ENCODE measurements at places on chromosomes 11 and 22.
A peak's percentile ranks its signal among the peaks of the same experiment; 100 is the strongest.

- DNase-seq: no peak
- no peaks in the 10 kb centered on the region for H3K36me3 ChIP-seq
- no peak within 1 kb of the TSS for H3K4me3 ChIP-seq
- H3K27ac ChIP-seq: no peak within 1 kb of the TSS
- H3K4me1 ChIP-seq: peaks cover 17% of the 10 kb centered on the region
Observed at GRCh38 chr11:111514216-111515031, at the start of gene HOATZ. Gene HOATZ (plus strand): TSS chr11:111514778. CDS start chr11:111514785, 7 bp downstream.

DNA sequence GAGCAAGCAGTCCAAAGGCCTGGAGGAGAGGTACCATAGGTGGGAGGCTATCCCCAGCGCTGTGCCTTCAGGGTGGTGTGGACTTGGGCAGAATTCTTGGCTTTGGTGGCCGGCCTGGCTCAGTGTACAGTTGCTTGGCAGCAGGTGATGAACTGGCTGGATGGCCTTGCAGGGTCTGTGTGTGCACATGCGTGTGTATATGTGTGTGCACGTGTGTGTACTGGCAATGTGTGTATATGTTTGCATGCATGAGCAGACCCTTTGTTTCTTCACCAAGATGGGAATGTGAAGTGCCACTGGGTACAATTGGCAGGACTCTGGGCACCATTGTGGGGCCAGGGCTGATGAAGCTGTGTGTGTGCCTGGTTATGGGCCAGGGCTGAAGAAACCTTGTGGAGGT is 53.0 kb downstream of the CEP164 start:
- no peak overlapping the region for H3K27ac ChIP-seq
- H3K36me3 ChIP-seq: no peaks in the 10 kb centered on the region
- peak; percentile 55 for DNase-seq

DNA sequence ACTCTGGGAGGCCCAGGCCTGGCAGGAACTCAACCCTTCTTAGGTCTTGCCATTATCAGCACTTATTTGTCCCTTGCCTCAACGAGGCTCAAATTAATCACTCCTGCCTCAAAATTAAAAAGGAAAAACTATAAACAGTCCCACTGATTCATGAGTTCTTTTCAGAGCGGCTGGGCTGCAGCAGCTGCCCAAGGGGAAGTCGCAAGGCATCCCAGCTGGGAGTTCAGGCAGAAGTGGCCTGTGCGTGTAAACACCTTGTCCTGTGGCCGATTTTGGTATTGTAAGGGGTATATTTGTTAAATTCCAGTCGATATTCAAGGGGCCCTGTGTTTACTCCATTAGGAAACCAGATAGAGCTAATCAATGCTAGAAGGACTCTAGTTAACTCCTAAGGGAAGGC is 213.9 kb upstream of the CADM1 start:
- H3K36me3 ChIP-seq: no peaks in the 10 kb centered on the region
- peaks cover 5% of the 10 kb centered on the region for H3K27me3 ChIP-seq
- no peak for DNase-seq
- H3K4me3 ChIP-seq: no peak overlapping the region

- H3K4me3 ChIP-seq: no peak overlapping the region
- H3K27ac ChIP-seq: no peak overlapping the region
- H3K4me1 ChIP-seq: peaks cover 14% of the 10 kb centered on the region
- no peaks in the 10 kb centered on the region for H3K27me3 ChIP-seq
- DNase-seq: no peak
- H3K36me3 ChIP-seq: no peaks in the 10 kb centered on the region
Observed at GRCh38 chr11:2835296-2835695, 50.3 kb downstream of the CDKN1C start.

GRCh38 chr11:111409915-111410314 is 30.8 kb upstream of the POU2AF1 start:
- H3K4me1 ChIP-seq: no peaks in the 10 kb centered on the region
- no peaks in the 10 kb centered on the region for H3K36me3 ChIP-seq
- no peak overlapping the region for H3K4me3 ChIP-seq

- no peak overlapping the region for H3K27ac ChIP-seq
- H3K27me3 ChIP-seq: no peaks in the 10 kb centered on the region
- H3K4me1 ChIP-seq: peaks cover 21% of the 10 kb centered on the region
- no peak for DNase-seq
- H3K4me3 ChIP-seq: no peak overlapping the region
Observed at GRCh38 chr22:28232204-28232603, 313.1 kb upstream of the PITPNB start.

- H3K4me1 ChIP-seq: no peaks in the 10 kb centered on the region
- no peaks in the 10 kb centered on the region for H3K27me3 ChIP-seq
- H3K36me3 ChIP-seq: no peaks in the 10 kb centered on the region
- H3K27ac ChIP-seq: no peak overlapping the region
Observed at GRCh38 chr11:15707971-15708370, 593.2 kb downstream of the INSC start.

- DNase-seq: no peak
- H3K27me3 ChIP-seq: no peaks in the 10 kb centered on the region
- no peak overlapping the region for H3K4me3 ChIP-seq
- H3K27ac ChIP-seq: no peak overlapping the region
- H3K4me1 ChIP-seq: no peaks in the 10 kb centered on the region
Observed at GRCh38 chr11:125275905-125276618, 111.5 kb downstream of the PKNOX2 start.

- peaks cover 34% of the 10 kb centered on the region for H3K36me3 ChIP-seq
- H3K27me3 ChIP-seq: no peaks in the 10 kb centered on the region
- H3K27ac ChIP-seq: peak overlapping the region; percentile 97
- H3K4me1 ChIP-seq: no peaks in the 10 kb centered on the region
- DNase-seq: no peak
- H3K4me3 ChIP-seq: peak overlapping the region; percentile 90
Observed at GRCh38 chr11:62725646-62726045, 1.6 kb downstream of the HNRNPUL2 start.

DNA sequence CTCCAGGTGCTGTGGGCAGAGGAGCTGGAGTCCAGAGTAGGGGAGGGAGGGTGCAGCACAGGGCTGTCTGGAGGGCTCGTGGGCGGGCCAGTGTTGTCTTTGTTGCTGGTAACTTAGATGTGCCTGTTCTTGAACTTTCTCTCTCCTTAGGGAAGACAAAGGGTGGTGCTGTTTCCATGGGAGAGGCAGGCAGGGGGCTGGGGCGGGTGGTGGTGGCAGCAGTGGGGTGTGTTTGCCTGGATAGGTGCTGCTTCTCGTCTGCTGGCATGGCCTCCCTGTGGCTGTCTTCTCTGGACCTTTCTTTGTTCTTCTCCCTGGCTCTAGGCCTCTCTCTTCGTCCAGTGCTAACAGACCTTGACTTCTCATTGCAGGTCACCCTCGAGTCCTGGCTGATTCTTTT is 8.5 kb downstream of the SIDT2 start:
- no peak overlapping the region for H3K4me3 ChIP-seq
- H3K27me3 ChIP-seq: no peaks in the 10 kb centered on the region
- no peak overlapping the region for H3K27ac ChIP-seq
- DNase-seq: peak; percentile 42

DNA sequence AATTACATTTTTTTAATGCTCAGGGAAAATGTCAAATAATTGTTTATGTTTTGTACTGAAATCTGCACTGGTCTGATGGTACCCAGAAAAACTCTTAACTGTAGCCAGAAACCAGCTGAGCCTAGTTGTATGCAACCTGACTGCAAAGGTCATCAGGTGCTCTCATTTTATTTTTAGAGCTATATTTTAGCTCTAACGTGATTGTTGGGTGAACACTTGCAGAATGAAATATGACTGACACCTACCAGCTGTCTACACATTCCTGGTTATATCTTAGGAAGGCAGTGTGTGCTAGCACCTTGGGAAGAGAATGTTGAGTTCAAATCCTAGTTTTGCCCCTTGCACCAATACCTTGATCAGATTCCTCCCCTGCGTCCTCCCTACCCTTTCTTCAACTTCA is 23.6 kb downstream of the PTPRJ start:
- no peaks in the 10 kb centered on the region for H3K27me3 ChIP-seq
- H3K36me3 ChIP-seq: no peaks in the 10 kb centered on the region
- no peak for DNase-seq
- no peak overlapping the region for H3K27ac ChIP-seq
- peaks cover 58% of the 10 kb centered on the region for H3K4me1 ChIP-seq

- H3K27me3 ChIP-seq: no peaks in the 10 kb centered on the region
- no peaks in the 10 kb centered on the region for H3K36me3 ChIP-seq
- no peak overlapping the region for H3K4me3 ChIP-seq
- no peak overlapping the region for H3K27ac ChIP-seq
- no peaks in the 10 kb centered on the region for H3K4me1 ChIP-seq
Observed at GRCh38 chr11:29159552-29160465, 857.0 kb downstream of the KCNA4 start.

DNA sequence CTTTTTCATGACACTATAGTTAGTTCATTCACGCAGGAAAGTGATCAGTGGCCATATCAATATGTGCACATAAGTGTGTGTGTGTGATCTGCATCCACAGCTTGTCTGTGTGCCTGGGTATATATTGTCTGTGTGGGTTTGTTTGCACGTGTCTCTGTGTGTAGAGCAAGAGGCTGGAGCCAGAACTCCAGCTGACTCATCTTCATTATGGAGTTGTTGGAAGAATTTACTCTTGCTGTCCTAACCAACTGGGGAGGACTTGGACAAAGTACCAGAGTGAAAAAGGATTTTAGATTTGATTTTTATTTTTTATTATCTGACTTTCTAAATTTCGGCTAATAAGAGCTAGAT is 63.9 kb downstream of the TP53I11 start:
- H3K27ac ChIP-seq: peak overlapping the region; percentile 69
- H3K4me1 ChIP-seq: no peaks in the 10 kb centered on the region
- H3K4me3 ChIP-seq: no peak overlapping the region
- no peaks in the 10 kb centered on the region for H3K27me3 ChIP-seq
- no peaks in the 10 kb centered on the region for H3K36me3 ChIP-seq

DNA sequence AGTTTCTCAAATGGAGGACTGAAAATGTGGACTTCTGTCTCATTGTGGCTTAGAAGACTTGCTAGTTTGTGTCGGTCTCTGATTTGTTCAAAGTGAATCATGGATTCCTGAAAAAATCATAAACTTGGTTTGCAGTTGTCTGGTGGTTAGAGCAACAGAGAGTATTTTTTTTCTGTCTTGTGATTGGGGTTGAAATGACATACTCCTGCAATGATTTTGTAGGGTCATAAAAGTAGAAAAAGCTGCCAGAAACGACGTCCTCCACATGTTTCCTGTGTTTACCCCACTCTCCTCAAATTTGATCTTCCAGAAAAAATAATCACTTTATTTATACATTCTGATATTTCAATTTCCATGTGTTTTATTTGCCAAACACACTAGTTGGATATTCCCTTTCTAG is 219.2 kb upstream of the PGR start:
- no peaks in the 10 kb centered on the region for H3K36me3 ChIP-seq
- no peak overlapping the region for H3K27ac ChIP-seq
- DNase-seq: no peak
- H3K4me1 ChIP-seq: no peaks in the 10 kb centered on the region
- H3K4me3 ChIP-seq: no peak overlapping the region

DNA sequence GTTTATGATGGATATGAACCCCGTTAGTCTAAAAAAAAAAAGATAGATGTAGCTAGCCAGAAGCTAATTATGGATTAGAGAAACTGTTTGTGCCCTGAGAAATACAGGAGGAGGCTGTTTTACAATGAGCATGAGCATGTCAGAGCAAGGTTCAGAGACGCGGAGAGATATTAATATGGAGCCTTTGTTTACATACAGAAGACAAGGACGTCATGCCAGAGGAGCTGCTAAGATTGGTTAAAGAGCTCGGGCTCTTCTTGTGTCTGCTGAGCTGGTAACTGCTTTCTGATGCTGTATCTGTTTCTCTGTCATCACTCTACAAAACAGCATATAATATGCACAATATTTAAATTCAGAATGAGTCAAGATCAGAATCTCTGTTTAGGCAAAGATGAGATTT is 24.9 kb upstream of the CCDC89 start:
- no peak overlapping the region for H3K4me3 ChIP-seq
- no peaks in the 10 kb centered on the region for H3K36me3 ChIP-seq
- DNase-seq: no peak
- H3K27ac ChIP-seq: no peak overlapping the region
- no peaks in the 10 kb centered on the region for H3K4me1 ChIP-seq

DNA sequence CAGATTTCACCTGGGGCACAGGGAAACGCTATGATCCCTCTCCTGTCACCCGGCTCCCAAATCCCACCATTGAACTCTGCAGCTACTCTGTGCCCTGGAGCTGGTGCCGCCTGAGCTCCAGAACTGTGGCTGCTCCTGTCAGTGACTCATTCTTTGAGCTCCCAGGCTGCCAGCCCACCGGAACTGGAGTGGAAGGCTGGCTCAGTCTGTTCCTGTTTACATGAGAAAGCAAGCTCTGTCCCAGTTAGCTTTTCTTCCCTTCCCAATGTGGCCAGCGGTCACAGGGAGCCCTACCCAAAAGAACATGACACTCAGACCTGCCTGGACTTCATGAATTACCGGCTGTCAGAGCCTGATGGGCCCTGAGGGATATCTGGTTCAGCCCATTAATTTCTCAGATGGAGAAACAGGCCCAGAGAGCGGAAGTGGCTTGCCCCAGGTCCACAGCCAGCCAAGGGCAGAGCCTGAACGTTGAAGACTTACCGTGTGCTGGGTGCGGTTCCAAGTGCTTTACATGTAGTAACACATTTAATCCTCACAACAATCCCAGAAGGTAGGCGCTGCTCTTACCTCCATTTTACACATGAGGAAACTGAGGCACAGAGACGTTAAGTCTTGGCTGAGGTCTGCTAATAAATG is 23.8 kb upstream of the IGSF22 start:
- no peaks in the 10 kb centered on the region for H3K4me1 ChIP-seq
- no peak overlapping the region for H3K27ac ChIP-seq
- H3K36me3 ChIP-seq: no peaks in the 10 kb centered on the region
- no peaks in the 10 kb centered on the region for H3K27me3 ChIP-seq

GRCh38 chr11:315051-315481 is 1.2 kb downstream of the IFITM1 start:
- H3K4me3 ChIP-seq: peak overlapping the region; percentile 48
- peaks cover 11% of the 10 kb centered on the region for H3K27me3 ChIP-seq
- DNase-seq: no peak
- H3K4me1 ChIP-seq: peaks cover 30% of the 10 kb centered on the region
- peak overlapping the region; percentile 71 for H3K27ac ChIP-seq

GRCh38 chr11:110093407-110094297 is 460 bp downstream of the ZC3H12C start:
- peak; percentile 81 for DNase-seq
- peaks cover 12% of the 10 kb centered on the region for H3K4me1 ChIP-seq
- H3K36me3 ChIP-seq: no peaks in the 10 kb centered on the region
- peak overlapping the region; percentile 97 for H3K27ac ChIP-seq

DNA sequence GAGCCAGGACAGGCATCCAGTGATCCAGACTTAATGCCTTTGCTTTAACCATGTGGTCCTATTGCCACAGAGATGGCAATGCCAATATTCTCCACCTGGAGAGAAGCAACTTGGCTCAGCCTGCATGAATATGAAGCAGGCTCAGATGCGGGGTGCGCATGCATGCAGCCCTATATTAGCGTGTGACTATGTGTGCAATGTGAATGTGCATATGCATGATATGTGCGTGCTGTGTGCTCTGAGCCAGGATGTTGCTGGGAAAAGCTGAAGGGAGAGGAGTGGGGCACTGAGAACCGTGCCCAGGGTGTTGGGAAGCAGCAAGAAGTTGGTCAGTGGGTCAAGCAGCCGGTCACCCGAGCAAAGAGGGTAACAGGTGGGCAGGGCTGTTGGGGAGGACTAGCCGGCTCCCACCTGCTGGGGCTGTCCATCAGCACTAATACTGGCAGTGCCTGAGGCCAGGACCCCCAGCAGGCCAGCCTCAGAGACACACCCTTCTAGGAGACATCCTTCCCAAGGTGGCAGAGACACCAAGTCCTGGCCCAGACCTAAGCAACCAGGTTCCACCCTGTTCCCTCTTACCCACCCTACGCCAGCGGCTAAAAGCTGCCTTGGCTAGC is 24.8 kb upstream of the MYOD1 start:
- no peak overlapping the region for H3K4me3 ChIP-seq
- H3K27me3 ChIP-seq: peaks cover 38% of the 10 kb centered on the region
- H3K27ac ChIP-seq: no peak overlapping the region
- H3K36me3 ChIP-seq: no peaks in the 10 kb centered on the region

GRCh38 chr11:82857145-82857544 is 43.1 kb downstream of the PRCP start:
- DNase-seq: no peak
- H3K27me3 ChIP-seq: no peaks in the 10 kb centered on the region
- H3K36me3 ChIP-seq: no peaks in the 10 kb centered on the region
- no peak overlapping the region for H3K27ac ChIP-seq
- H3K4me1 ChIP-seq: no peaks in the 10 kb centered on the region
